ENCODE measurements at places on chromosomes 1 and 21.

DNA sequence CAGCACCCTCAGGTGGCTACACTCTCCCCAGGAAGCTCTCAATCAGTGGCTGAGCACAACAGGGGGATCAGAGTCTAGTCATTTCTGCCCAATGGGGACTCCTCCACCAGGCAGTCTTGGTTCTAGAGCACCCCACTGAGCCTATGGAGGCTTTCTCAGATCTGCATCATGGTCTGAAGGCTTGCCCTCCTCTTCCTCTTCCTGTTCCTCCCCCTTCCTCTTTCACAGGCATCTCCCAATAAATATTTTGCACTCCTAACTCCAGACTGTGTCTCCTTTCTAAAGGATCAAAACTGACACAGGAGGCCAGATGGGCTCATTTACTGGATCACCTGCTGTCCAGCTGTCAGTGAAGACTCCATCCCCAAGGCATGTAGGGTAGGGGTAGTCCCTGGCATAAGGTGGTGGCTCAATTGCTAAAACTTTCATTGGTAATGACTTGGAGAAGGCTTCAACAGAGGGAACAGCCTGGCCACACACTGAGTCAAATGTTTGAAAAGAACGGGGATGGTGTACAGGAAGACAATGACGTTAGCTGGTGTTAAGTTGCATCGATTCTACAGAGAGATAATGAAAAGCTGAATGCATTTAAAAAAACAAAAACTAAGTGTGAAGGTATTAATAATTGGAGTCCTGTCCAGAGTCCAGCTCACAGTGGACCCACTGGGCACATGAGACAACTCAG lies 84.2 kb upstream of the SLC2A1 start:
- DNase-seq, result no peak

DNA sequence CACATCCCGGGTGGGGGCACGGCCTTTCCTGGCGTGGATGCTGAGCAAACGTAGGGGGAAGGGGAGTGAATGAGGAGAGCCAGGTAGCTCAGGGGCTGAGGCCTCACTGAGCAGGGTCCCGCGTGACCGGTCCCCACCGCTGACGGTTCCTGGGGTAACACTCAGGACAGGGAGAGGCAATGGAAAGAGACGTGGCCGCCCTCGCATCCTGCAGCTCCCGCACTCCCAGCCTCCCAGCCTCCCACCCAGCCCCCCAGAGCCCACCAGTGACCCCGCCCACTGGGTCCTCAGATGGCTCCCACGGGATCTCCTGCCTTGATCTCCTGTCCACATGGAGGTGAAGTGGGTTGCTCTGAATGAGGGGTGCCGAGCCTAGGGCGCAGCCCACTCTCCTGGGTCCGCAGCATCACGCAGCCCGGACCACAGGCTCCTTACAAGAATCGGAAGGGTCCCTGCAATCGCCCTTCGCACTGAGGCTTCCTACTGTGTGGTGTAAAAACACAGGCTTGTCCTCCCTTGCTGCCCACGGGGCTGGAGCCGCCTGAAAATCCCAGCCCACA lies 2.4 kb downstream of the TSPEAR start:
- DNase-seq, result no peak

DNA sequence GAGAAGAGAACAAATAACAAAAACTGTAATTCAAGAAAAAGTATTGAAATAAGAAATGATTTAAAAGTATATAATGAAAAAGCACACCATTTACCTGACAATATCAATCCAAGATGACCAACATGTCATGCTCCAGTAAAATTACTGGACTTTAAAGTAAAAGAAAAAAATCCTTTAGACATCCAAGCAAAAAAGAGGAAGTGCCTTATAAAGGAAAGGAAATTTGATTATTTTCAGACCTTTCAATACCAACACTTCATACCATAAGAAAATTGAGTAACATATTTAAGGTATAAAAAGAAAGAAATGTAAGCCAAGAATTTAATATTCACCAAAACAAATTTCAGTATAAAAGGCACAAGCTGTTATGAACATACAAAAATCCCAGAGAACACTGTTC lies 46.2 kb upstream of the SSX2IP start:
- DNase-seq, result no peak

DNA sequence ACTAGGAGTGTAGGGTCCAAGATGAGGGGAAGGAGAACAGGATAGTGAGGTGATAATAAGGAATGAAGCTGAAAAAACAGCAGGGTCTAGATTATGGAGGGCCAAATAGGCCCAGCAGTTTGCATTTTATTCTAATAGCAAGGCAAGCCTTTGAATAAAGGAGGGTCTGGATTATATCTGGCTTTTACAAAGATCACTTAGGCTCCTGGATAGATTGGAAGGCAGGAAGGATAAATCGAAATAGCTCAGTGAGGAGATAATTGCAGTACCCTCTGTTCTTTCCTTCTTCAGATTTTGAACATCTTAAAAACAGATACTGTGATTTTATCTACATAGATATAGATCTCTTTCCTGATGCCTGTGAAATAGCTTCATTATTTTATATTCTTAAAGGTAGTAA lies 53.8 kb upstream of the PTGFR start:
- DNase-seq, result no peak

GRCh38 chr1:47853852-47854251 lies 143.3 kb downstream of the TRABD2B start:
- DNase-seq, result no peak

DNA sequence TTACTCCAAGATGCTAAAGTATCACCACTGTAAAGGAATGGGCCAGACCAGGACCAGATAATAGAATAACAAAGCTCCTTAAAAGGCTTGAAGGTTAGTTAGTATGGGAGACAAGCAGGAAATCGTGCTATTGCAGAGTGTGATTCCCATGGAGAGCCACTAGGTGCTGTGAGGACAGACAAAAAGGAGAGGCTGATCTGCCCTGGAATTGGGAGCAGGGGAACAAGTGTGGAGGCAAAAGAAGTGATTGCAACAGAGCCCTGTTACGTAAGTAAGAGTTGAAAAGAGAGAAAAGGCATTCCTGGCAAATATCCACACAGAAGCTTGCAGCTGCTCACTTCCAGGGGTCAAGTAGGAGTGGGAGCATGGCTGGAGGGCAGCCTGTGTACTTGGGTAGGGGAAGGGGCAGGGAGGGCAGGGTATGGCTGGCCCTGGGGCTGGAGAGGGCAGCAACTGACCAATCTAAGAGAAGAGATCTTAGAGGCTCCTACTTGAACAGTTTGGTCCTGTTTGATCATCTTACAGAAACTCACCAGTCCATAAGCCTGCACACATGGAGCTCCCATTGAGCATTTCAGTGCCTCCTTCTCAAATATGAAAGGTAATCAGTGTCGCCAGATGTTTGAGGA lies 207.7 kb upstream of the GJB5 start:
- no peak for DNase-seq

DNA sequence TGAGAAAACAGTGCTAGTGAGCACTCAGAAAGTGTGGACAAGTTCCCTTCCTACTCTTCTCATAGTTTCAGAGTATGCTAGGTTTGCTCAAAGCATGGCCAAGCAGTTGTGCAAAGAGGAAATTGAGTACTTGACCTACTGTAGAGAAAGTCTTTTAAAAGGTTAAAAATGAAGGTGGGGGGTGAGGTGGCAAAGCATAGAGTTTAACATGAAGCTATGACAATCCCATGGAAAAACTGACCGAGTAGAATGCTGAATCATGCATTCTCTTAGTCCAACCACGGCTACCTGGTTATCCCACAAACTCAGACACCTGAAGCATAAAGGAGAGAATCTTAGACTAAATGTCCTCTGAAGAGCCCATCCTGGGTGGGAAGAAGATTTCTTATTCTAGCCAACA lies 79.9 kb downstream of the PTPN14 start:
- no peak for DNase-seq

DNA sequence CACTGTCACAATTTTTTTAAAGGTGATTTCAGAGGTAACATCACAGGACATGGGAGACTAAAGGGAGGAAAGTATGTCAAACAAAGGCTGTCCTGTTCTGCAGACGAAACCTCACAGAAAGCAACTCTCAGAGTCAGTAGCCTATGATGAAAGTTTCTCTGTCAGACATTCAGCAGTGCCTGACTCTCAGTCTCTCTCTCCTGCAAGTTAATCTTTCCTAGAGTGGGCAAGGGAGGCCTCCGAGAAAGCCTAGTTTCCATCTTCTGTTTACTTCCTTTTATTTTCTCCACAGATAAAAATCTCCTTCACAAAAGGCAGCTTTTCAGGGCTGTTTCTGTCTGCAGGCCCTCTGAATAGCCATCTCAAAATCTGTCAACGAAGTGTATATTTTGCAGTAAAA lies 24.9 kb upstream of the FMO2 start:
- DNase-seq, result no peak

GRCh38 chr1:186236921-186237320 lies 138.1 kb downstream of the TPR start:
- DNase-seq, result no peak

DNA sequence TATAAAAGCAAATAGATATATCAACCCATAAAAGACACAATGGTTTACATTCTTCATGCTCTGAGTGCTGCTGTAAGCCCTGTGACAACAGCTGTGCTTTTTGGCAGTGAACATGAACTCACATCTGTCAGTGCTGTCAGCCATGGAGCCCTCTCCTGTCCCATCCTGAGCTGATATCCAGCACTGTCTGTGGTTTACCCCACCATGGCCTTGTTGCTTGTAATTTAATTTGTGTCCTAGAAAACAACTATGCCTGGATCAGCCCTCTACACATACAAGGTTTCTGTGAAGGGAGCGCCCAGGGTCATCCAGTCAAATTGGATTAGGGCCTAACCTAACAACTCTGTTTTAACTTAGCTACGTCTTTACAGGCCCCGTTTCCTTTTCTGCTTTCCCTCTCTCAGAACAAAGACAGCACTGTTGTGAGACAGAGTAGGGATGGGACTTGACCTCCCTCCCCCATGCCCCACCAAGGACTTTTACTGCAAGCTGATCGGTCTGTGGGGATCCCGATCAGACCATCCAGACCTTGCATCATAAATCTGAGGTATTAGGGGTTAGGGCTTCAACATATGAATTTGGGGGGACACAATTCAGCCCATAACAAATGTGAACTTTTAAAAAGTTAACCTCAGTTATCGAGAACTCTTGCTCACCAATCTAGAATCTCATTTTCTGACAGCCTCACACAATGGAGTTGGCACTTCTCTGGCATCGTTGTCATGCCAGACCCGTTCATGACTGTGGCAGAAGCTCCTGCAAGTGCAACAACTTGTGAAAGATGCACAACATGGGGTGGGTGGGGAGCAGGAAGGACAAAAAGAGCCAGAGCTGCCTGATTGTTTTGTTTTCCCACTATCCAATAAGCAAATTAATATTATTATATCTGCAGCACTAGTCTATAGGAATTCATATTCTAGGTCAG lies 16.4 kb upstream of the SLC44A3 start:
- DNase-seq, result no peak

GRCh38 chr1:202106340-202107254 lies 16.1 kb upstream of the GPR37L1 start:
- DNase-seq, result no peak

DNA sequence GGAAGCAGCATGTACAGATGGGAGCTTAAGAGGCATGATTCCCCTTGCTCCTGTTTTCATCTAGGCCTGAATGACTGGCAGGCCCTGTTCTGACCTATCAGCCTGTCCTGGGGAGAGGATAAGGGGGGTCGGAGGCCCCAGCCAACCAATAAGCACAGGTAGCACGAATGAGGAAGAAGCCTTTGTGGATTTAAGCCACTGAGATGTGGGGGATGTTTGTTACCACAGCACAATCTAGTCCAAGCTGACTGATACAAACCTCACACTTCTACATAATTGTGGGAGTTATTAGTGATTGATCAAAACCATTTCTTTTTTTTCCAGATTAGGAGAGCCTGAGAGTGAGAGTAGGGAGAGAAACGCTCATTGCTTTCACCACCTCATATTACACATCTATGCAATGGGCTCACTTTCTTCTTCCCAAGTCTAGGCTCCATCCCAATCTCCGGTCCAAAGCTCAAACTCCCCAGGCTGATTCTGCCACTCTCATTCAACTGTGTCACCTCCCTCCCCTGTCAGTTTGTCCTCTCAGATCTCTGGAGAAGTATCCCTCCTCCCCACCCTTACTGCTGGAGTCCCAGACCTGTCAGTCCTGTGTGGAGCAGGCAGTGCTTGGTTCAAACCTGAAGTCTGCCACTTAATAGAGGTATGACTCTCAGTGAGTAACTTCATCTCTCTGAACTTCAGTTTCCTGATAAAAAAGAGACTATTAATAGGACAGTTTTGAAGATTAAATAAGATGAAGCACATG lies 220.5 kb downstream of the PTPRU start:
- no peak for DNase-seq

DNA sequence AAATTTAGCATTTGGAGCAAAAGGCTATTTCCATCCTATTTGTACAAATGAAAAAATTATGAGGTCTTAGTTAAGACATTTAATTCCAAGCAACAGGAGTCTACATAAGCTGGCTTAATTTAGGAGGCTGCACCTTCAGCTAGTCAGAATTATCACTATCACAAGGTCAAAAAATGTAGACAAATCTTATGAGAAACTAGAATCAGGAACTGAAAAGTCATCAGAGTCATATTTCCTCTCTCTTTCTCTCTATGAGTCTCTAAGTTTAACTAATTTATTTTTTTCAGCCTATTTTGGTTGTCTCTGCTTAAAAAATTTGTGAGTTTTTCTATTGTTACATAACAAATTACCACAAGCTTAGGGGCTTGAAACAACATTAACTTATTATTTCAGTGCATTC lies 807.1 kb upstream of the PRMT6 start:
- no peak for DNase-seq

GRCh38 chr1:27831568-27832410 lies 1.2 kb downstream of the PPP1R8 start:
- no peak for DNase-seq

- DNase-seq, result no peak
Observed at GRCh38 chr21:42763581-42764442, 110.4 kb downstream of the PDE9A start.

- DNase-seq, result no peak
Observed at GRCh38 chr1:3999941-4000735, 100.1 kb upstream of the C1orf174 start.

DNA sequence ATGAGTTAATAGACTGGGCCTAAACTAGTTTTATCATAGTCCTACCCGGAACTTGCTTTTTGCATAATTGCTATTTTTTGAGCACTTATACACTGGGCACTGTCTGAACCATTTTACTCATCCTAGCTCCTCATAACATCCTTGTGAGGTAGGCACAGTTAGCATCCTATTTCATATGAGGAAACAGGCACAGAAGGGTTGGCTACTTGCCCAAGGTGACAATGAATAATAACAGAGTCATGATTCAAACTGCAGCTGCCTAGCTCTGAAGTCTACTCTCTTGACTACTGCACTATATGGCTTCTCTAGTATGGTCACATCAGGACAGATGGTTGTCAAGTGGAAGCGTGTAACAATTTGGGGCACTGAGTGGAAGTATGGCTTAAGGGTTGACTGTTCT lies 18.2 kb upstream of the RC3H1 start:
- no peak for DNase-seq

- no peak for DNase-seq
Observed at GRCh38 chr21:33355996-33356395, 31.2 kb downstream of the IFNAR1 start.

- DNase-seq, result peak; percentile 66
Observed at GRCh38 chr1:21659099-21659923, 9.8 kb downstream of the RAP1GAP start.
